ENCODE measurements at places on chromosomes 2 and 18.

DNA sequence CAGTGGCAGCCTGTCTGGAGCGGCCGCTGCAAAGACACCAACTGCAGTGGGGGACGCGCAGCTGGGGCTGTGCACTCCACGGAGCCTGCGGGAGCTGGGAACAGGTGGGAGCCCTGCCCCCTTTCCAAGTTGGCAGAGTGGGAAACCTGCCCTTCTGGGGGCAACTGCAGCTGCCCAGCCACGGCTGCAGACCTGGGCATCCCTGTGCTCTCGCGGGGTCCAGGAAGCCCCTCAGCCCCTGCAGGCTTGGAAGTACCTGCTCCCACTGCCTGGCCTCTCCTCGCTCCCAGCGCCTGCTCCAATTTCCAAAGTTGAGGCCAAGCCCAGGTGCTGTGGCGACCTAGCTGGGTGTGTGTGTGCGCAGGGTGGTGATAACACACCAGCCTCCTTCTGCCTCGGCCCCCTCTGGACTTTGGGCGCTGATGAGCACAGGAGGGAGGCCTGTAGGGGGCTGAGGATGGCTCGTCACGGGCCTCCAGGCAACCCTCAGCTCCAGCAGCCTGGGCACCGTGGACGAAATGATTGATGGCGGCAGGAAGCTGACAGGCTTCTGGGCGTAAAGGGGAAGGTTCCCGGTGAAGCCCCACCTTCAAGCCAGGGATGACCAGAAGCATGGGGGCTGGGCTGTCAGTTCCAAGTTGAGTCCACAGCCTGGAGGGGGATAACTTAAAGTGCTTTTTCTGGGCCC lies 76.9 kb downstream of the PTPN4 start:
- no peak for DNase-seq

DNA sequence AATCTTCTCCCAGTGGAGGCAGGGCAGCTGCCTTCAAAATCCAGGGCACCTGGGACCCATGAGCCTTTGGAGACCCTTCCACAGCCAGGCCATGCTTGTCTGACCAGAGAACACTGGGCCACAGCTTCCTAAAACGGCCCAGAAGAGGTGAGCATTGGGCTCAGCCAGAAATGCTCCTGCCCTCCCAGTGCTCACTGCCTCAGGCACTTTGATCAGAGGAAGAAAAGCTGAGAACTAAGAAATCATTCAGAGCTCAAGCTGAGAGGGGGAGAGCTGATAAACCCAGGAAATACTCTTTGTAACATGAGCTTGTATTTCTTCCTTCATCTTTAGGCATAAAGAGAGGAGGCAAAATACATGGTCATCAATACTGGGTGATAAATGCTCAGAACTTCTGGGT lies 365.5 kb upstream of the KLHL29 start:
- no peak for DNase-seq

DNA sequence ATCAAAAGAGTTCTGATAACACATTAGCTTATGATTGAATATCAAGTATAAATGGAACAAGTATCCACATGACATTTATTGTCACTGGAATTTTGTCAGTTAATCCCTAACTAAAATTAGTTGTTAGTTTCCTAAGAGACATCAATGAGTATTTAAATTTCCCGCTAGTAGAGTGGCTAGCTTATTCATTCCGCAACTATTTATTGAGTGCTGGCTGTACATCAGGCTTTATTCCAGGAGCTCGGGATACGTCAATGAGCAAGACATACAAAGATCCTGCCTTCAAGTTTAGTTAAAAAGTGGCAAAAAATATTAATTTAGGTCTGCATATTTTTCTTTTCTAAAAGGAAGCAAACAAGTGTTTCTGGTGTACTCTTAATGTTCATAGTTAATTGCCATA lies 59.3 kb downstream of the PRKRA start:
- no peak for DNase-seq

- no peak for DNase-seq
Measured at GRCh38 chr18:21525916-21526315, 74.6 kb downstream of the ESCO1 start.

DNA sequence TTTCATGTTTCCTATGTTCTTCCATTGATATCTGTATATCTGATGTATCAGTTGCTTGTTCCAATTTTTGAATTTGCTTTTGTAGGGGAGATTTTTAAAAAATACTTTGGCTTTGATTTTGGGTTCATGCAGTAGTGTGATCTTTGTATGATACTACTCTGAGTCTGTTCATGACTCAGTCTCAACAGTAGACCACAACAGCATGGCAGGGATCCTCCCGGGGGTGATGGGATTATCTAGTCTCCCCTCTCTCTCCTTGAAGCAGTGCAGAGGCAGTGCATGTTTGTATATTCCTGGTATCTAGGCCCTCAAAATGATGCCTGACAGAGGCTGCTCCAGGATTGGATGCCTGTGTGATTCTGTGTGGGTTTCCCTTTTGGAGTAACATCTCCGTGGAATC lies 55.3 kb downstream of the G6PC2 start:
- no peak for DNase-seq

GRCh38 chr2:164560181-164560792 lies 61.0 kb downstream of the GRB14 start:
- DNase-seq: peak; percentile 22

DNA sequence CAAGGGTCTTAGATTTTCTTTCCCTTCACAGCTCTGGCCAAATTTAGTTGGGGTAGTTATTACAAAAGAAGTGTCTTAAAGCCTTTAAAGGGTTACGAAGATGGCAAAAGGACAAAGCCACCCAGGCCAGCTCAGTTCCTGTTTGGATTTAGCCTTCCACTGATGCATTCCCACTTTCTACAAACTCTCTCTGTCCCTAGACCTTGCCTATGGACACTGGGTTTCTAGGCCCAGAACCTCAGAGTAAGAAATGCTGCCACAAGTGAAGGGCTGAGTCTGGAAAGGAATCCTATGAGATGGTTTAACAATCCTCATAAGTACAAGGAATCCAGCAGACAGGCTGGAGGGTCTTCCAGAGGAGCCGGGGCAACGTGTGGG lies 13.4 kb downstream of the NFE2L2 start:
- no peak for DNase-seq

GRCh38 chr2:32061973-32062861 lies 1.1 kb upstream of the SPAST start:
- no peak for DNase-seq

GRCh38 chr2:177964892-177965291 lies 107.7 kb downstream of the PDE11A start:
- no peak for DNase-seq

DNA sequence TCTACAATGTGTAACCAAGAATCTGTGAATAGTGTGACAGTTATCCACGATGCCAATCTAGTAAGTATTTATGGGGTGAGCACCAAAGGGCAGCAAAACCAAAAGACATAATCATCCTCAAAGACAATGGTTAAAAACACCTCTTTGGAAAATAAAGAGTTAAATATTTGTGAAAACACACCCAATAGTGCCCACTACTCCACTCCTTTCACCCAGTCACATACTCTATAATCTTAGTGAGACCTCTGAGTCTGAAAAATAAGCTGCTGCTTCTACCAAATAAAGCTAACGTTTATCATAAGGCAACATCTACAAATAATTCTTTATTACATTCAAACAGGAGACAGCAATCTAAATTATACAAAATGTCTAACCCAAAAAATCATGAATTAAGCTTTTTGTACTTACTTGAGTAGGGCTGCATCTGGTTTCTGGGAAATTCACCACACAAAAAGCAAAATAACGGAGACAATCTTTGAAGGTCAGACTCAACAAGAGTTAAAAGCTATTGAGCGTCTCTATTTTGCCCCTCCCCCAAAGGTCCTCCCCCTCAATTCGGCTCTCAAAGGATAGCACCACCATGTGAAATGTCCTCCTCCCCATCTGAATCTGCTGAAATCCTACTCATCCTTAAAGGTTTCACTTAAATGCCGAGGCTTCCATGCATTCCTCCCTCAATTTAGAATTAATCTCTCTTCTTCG lies 2.0 kb downstream of the RAPH1 start:
- peak; percentile 70 for DNase-seq

- no peak for DNase-seq
Measured at GRCh38 chr2:20178249-20178607, 46.7 kb downstream of the SDC1 start.

- DNase-seq: no peak
Measured at GRCh38 chr2:234420408-234420807, 76.5 kb downstream of the ARL4C start.

- DNase-seq: no peak
Measured at GRCh38 chr2:187091664-187092063, 242.7 kb upstream of the ZSWIM2 start.

GRCh38 chr2:175111200-175111657 lies 56.8 kb downstream of the ATF2 start:
- DNase-seq: peak; percentile 54

DNA sequence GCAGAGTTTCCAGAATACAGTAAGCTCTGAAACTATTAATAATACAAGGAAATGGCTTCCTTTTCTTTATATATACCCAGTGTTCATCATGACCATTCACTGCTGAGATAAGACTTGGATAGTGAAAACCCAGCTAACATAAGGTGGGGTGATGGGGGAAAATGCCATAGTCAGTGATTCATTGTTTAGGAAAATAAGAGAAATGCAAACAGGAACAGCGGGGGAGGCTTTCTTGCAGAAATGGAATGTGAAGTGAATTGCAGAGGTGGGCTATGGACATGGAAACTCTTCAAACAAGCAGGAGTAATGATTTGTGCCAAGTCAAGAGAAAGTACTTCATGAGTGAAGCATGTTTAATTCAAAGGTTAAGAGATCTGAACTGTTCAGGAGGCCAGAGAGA lies 519.4 kb downstream of the TDRD15 start:
- no peak for DNase-seq

DNA sequence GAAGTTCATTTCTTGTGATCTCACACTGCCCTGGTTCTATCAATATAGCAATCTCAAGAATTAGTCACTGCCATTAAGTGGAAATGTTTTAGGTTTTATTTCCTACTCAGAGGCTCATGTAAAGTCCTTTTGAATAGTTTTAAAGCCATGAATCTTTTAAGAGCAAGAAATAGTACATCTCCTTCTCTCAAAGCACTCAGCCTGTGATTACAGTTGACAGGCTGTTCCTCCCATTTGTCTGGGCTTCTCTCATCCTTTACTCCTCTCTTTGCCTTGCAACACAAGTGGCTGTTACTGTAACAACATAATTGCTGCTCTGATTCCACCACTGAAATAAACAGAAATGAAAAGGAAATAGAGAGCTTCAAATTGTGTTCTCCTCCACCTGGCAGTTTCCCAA lies 18.4 kb downstream of the GRP start:
- DNase-seq: no peak

- DNase-seq: no peak
Measured at GRCh38 chr2:168432100-168432499, 24.0 kb upstream of the CERS6 start.

GRCh38 chr2:88959480-88960204 lies 268.2 kb downstream of the RPIA start:
- DNase-seq: no peak

- no peak for DNase-seq
Measured at GRCh38 chr2:71531522-71532047, 78.2 kb downstream of the DYSF start.

DNA sequence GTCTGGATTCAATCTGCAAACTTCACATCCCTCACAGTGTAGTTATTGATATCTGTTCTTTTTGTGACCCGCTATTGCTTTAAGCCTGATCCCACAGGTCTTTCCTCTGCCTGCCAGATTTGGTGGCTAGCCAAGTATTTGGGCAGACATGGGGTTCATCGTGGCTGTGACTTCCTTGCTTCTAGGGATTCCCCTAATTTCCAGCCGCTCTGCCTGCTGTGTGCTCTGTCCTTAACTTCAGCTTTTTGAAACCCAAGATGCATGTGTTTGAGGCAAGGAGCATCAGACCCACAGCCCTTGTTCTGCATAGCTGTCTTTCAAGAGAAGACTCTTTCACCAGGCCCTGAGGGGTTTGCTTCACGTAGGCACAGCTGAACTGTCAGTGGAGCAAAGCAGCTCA lies 54.2 kb downstream of the NCAPH start:
- no peak for DNase-seq

- no peak for DNase-seq
Measured at GRCh38 chr2:164746713-164747112, 94.9 kb downstream of the COBLL1 start.

- peak; percentile 33 for DNase-seq
Measured at GRCh38 chr2:118061135-118061955, 26.9 kb upstream of the INSIG2 start.

GRCh38 chr2:168552450-168552856 lies 96.4 kb downstream of the CERS6 start:
- no peak for DNase-seq

GRCh38 chr18:39558658-39559057 lies 1993.1 kb upstream of the CELF4 start:
- no peak for DNase-seq
